ENCODE measurements at places on chromosomes 13 and 19. TPM values are rescaled to one million over a fixed set of nuclear protein-coding genes. Genes with fewer than 3 reads are reported as not detected.
A peak's percentile ranks its signal among the peaks of the same experiment; 100 is the strongest.

DNA sequence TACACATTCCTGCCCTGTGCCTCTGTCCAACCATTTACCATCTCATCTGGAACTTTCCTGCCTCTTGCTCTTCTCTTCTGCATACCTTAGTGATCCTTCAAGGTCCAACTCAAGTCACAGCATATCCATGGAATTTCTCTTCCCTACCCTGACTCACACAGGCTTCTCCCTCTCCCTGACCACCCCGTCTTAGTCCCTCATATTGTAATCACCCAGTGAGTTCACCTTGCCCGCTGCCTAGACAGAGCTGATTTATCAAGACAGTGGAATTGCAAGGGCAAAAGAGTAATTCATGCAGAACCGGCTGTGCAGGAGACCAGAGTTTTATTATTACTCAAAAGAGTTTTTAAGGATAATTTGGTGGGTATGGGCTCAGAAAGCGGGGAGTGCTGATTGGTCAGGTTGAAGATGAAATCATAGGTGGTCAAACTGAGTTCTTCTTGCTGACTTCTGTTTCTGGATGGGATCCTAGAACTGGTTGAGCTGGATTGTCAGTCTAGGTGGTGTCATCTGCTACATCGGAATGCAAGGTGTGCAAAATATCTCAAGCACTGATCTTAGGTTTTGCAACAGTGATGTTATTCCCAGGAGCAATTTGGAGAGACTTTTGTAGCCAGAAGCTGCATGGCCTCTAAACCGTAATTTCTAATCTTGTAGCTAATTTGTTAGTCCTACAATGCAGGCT, 67.2 kb downstream of the HSPH1 start:
- no peak for DNase-seq

DNA sequence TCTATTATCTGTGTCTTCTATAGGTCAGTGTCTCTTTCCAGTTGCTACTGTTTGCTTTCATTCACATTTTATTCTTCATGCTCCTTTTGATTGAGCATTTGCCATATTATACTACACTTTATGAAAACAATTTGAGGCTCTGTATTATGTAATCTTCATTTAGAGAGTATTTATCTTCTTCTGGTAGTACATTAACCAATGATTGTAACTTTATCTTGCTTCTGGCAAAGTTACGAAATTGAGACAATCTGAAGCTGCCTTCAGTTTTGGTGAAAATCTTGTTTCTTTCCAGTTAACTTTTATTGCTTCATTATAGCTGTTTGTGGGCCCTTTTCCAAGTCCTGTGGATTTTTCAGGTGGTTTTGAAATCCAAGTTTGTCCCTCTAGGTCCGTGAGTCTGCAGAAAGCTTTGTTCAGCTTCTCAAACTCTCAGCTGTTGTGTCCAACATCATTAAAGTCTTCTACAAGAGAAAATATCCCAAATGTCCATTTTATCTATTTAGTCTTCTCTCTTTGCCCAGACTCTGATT, 1255.4 kb upstream of the SPRY2 start:
- no peak for DNase-seq

DNA sequence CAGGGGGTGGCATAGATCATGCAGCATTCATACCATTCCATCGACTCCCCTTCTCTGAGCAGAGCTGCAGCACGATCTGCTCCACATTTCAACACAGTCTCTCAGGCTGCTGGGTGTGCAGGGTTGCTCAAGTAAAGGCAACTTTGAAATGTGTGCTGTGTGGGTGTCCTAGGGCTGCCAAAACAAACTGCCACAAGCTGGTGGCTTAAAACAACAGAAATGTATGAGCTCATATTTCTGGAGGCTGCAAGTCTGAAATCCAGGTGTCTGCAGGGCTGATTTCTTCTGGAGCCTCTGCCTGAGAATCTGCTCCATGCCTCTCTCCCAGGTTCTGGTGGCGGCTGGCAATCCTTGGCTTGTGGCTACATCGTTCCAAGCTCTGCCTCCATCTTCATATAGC, 63.7 kb upstream of the WDFY2 start:
- peak; percentile 67 for DNase-seq

DNA sequence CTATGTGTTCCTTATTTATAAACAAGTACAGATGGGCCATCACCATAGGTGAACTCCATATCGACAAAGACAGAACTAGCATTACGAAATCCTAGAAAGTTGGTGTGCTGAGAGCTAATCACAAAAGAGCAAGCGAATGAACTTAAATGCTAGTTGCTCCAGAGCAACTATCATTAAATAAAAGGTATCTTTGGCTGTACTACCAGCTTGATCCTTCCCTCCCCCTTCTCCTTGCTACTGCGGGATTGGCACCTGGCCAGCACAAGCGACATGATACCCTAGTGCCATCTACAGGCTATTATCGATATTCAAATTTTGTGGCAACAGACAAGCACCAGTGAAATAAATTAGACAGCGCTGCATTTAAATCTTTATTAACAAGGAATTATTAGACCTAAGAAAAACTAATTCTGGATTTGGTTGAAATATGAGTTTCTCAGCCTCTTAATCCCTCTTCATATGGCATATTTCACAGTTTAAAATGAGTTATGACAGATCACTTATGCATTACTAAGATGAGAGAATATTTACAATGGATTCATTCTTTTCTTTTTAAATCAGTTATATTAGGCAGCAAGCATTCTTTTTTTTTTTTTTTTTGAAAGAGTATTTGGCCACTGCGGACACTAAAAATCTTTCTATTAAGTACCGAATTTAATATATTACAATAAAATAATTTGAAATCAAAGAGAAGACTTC, 5.8 kb downstream of the PCDH9 start:
- DNase-seq = peak; percentile 64

DNA sequence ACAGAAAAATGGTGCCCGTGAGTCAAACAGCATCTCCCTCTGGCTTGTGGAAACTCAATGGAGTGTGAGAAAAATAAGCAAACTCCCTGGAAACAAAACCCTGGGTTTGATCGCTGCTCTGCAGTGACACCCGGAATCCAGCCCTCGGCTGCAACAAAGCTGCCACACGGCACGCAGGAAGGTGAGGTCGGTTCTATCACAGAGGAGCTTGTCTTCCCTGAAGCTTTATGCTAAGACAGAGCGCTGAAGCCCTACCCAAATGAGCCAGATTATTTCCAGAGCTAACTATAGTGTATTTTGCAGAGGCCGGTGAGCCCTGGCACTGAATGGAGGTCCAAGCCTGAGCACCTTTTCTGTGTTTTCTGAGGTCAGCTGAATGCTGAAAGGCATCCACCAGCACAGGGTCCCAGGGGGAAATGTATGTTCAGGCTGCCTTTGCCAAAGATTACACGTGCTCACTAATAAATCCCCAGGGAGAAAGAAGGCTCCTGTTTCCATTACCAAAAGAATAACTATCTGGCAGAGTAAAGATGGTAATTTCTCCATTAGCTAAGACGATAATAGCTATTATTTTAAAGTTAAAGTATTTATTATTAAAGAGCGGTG, 77.8 kb downstream of the TSHZ3 start:
- no peak for DNase-seq

DNA sequence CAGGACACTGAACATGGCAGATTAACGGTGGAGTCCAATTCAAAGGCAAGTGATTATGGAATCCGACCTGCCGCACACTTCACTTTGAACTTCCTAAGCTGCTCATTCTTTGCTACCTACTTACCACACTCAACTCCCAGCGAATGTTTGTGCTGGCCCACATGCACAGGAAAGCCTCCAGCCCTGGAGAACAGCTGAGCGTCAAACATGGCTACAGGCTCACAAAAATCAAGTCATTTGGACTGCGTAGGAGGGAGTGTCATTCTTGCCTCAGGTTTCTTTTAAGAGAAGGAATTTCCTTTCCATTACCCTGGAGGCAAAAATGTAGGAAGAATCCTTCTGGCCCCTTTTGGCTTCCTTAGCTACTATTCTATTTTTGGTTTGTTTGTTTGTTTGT, 41.3 kb upstream of the IPO5 start:
- DNase-seq = no peak

DNA sequence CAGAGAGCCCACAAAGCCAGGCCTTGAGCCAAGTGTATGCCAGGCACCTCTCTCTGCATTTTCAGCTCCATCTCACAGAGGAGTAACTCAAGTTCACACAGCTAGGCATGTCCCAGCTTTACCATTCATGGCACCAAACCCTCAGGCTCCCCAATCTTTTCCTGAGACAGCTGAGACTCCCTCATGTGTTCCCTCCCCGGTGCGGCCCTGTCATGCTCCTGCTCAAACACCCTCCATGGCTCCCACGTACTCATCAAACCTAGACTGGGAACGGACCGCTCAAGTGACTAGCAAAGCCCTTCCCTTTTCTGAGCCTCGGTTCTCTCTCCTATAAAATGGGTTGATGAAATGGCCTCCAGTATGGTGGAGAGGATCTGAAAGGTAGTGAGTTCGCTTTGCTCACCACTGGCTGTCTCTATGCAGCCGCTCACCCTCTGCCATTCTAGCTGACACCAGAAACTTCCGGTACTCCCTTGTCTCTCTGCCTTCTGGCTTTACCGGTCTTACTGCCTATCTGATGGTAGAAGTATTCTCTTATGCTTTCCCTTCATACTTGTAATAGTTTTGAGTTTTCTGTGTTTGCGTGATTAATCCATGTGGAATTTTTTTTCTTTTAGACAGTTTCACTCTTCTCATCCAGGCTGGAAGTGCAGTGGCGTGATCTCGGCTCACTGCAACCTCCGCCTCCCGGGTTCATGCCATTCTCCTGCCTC, 7.8 kb upstream of the SLC44A2 start:
- no peak for DNase-seq

- DNase-seq = no peak
These were observed at the start of gene PLIN4 for GRCh38 chr19:4518345-4519171. PLIN4 (minus strand) TSS chr19:4518486; CDS start chr19:4518272, 214 bp downstream.

- DNase-seq = no peak
These were observed 8.7 kb upstream of the ZNF444 start for GRCh38 chr19:56132316-56132822.

- no peak for DNase-seq
These were observed 306.5 kb downstream of the DLEU7 start for GRCh38 chr13:50537029-50537428.

DNA sequence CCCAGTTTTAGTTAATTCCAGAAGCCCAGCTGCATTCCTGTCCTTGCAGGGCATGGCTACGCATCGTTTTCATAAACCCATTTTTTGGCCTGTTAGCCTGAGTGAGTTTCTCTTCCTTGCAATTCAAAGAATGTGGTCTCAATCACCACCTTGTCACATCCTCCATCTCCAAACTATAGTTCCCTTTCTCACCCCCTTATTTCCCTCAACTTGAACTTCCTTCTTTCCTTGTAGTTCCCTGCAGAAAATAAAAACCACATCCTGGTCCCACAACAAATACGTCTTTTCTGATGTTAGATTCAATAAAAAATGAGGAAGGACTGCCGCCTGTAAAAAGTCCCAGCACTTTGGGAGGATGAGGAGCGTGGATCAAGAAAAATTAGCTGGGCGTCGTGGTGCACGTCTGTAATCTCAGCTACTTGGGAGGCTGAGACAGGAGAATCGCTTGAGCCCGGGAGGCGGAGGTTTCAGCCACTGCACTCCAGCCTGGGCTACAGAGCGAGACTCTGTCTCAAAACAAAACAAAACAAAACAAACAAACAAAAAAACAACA, 13.2 kb downstream of the ADGRE3 start:
- no peak for DNase-seq

- no peak for DNase-seq
These were observed 13.1 kb downstream of the NOP53 start for GRCh38 chr19:47758443-47758804.

DNA sequence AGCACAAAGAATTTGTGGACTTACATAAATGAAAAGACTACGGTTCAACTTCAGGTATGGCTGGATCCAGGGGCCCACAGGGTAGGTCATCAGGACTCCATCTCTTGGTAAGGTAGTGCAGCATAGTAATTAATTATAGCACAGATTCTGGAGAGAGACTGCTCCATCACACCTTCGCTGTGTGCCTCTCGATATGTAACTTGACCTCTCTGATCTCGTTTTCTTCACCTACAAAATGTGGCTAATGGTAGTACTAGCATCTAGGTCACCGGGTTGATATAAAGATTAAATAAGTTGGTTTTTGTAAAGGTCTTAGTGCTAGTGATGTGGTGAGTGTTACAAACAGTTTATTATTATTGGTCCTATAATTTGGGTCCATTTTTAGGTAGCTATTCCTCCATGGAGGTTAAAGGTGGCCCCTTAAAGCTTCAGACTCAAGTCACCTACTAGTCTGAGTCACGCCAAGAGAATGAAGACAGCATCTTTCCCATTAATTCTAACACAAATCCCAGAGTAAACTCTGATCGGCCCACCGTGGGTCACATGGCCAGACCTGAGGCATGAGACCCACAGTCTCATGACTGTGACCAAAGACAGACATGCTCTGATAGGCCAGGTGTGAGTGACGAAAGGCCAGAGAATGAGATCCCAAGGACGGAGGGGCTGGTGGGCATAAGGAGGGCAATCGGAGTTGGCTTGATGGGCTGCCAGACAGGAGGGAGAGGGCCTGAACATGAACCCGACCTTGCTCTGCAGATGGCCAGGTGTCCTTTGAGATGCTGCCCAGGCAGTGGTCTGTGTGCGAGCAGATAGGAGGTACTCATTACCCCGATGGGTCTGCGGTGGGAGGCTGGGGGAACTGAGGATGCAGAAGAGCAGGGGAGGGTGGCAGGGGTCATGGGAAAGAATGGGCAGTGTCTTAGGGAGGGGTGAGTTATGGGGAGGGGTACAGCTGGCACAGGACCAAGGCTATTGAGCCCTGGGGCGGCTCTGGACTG, 18.3 kb upstream of the PSMD8 start:
- no peak for DNase-seq

GRCh38 chr19:8041531-8041931, 11.0 kb upstream of the CCL25 start:
- DNase-seq = no peak

GRCh38 chr13:29483211-29483610, 112.3 kb downstream of the SLC7A1 start:
- DNase-seq = no peak

GRCh38 chr13:99800951-99801350, 170.6 kb downstream of the ZIC5 start:
- no peak for DNase-seq

DNA sequence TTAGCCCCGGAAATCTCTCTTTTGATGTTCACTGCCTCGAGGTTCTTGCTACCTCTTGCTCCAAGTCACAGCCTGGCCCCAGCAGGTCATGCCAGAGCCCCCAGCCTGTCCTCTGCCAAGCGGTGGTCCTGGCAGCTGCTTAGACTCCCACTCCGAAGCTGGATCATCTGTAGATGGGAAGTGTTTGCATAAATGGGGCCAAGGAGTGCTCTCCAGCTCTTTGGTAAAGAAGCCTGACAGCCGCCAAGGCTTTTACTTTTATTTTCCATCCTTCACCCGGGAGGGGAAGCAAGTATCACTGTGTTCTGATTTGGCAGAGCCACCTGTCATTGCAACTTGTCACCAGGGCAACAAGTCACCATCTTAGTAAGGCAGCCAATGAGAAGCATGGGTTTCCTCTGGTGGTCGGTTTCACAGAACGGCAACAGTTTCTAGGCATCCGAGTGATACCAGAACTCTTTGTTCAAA, 10.6 kb upstream of the RETN start:
- no peak for DNase-seq

GRCh38 chr13:26198116-26198515, 24.0 kb downstream of the RNF6 start:
- no peak for DNase-seq

GRCh38 chr19:32023564-32023832, 321.9 kb upstream of the ZNF507 start:
- DNase-seq = no peak

The FFAR2 gene
- not detected for total RNA-seq

The FARP1 gene
- 2.6 TPM for total RNA-seq

The CGB5 gene
- not detected for total RNA-seq

The CEACAM16 gene
- not detected for total RNA-seq

The ZNF793 gene
- 0.22 TPM for total RNA-seq

The ATP8B3 gene
- total RNA-seq = 1.7 TPM

The CALM3 gene
- 53.8 TPM for total RNA-seq

Data from NCI-H460 (cell line).